Esophagus muscularis mucosa (tissue), 4 donors: ENCODE measurements at places on chromosomes 1 and 21. TPM values are rescaled to one million over a fixed set of nuclear protein-coding genes. Genes with fewer than 3 reads are reported as not detected.

GRCh38 chr1:30952098-30952497 is 43.5 kb upstream of the SDC3 start:
- no peak for DNase-seq

DNA sequence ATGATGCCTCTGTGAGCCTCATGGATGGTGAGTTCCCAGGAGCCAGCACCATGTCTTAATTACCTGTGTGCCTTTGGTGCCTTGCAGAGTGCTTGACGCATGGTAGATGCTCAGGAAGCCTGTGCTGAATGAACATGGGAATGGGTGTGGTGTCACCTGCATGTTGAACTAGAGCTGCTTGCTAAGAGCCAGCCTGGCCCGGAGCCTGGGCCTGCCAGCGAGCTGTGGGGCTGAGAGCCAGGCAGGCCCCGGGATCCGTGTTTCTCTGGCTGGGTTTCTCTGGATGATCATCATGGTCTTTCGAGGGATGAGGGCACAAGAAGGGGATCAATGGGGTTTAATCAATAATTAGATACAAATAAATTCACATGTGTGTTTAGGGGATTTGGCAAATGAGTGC is 6.7 kb upstream of the TEX35 start:
- no peak for DNase-seq

GRCh38 chr21:45148316-45148990 is 74.1 kb downstream of the ADARB1 start:
- no peak for DNase-seq

DNA sequence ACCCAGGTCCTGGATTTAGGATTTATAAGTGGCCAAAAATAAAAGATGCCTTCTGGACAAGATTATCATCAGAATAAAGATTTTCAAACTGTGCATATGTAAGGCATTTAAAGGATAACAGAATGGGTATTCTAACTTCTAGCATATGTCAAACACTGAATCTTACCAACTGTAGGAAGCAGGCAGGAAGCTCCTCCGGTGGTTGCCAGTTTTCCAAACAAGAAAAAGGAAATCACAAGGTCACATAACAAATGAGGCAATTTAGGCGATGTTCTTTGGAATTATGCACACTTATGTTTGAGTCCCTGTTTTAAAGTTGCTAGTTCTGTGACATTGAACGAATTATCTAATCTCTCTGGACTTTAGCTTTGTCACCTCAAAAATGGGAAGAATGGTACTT is 48.9 kb downstream of the ATP6V1G3 start:
- DNase-seq = no peak

- no peak for DNase-seq
Measured at GRCh38 chr21:22352088-22352487, 1353.9 kb downstream of the NCAM2 start.

- no peak for DNase-seq
Measured at GRCh38 chr1:190908246-190908645, 430.6 kb upstream of the BRINP3 start.

- DNase-seq = no peak
Measured at GRCh38 chr1:207077470-207078377, 10.9 kb upstream of the C4BPB start.

DNA sequence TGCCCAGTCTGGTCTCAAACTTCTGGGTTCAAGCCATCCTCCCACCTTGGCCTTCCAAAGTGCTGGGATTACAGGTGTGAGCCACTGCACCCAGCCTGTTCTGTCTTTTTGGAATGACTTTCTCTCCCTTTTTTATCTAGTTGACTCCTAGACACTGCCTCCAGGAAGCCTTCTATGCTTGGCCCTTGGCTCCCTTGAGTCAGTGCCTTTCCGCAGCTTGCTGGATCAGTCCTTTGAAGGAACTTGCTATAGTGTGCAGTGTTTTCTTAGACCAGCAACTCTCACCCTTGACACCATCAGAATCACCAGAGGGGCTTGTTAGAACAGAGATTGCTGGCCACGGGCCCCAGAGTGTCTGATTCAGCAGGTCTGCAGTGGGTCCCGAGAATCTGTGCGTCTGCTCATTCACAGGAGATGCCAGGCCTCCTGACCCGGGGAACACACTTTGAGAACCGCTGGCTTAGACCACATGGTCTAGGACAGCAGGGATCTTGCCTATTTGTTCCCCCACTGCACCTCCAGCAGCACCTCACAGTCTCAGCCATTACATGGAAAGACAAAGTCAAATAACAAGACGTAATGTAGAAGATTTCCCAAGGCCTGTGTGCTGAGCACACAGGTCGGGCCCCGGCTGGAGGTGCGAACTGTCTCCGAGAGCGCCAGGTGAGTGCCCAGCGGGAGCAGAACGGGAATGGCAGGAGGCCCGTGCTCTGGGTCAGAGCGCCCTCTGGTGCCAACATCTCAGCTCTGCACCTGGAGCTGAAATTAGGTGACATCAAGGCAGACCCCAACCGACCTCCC is 27.4 kb upstream of the CTPS1 start:
- DNase-seq = no peak

STUM gene
- total RNA-seq = 7.6 TPM

IL24 gene
- total RNA-seq = not detected
